Kidney epithelial cell (primary cell): ENCODE measurements at places on chromosomes 11 and 22.

DNA sequence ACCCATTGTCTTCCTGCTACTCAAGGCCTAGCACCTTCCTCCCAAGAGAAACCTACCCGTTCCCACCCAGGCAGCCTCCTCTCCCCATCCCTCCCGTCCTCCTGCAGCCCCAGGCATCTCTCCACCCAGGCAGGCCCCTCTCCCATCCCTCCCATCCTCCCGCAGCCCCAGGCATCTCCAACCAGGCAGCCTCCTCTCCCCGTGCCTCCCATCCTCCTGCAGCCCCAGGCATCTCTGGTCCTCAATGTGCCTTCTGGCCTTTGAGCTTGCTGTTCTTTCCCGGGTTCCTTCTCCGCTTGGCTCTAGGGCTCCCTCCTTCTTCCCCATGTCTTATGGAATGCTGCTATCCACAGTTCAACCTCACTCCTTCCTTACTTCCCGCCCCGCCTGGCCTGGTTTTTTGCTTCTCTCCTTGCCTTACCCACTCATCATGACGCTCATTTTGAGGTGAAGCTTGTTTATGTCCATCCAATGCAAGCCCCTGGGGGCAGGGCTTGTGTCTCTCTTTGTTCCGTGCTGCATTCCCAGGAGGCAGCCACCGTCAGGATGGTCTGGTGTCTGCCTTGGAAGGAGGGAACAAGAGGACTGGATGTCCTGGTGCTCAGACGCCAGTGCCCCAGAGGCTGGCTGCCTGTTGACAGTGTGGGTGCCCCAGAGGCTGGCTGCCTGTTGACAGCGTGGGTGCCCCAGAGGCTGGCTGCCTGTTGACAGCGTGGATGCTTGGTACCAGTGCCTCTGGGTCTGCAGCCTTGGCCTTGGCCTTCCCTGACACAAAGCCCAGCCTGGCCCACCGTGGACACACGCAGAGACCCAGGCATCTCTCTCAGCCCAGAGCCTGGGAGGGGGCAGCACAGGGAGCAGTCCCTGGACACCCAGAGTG is 815.7 kb downstream of the BRD1 start:
- no peak for DNase-seq

GRCh38 chr22:29635734-29636357 is 32.4 kb downstream of the NF2 start:
- peak; percentile 42 for DNase-seq

DNA sequence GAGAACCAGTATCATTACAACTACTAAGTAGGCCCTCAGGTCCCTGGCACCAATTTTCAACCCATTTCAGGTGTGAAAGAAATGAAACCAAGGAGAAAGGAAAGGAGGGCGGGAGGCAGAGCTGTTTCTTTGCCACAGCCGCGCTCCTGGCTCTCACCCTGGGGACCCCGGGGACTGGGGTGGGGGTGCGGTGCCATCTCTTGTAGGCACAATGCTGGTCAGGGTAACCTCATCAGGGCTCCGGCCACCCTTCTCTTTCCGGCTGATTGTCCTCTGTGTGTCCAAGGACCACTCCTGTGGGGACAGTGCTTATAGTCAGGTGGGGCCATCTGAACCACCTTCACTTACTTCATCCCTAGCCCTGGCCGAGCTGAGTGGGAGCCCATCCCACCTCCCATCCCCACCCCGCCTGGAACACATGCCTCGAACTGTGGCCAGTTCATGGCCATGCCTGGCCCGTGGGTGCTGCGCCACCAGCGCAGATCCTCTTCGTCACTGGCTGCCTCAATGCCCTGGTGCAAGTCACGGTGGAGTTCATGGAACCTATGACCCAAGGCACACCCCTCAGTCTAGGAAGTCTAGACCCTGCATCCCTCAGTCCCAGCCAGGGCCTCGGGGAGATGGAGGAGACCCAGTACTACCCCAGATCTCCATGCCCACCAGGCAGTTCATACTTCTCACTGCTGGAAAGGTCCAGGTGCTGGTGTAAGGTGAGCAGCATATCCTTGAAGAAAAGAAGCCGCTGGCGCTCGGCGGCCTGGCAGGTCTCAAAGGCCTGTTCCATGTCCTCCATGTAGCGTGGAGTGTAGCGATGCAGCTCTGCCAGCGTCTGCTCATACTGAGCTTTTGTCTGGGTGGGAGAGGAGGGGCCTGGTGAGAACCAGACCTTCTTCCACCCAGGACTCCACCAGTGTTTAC is 2.3 kb upstream of the ARFGAP2 start:
- DNase-seq = no peak

GRCh38 chr11:35593143-35593542 is 25.1 kb upstream of the FJX1 start:
- peak; percentile 84 for DNase-seq

DNA sequence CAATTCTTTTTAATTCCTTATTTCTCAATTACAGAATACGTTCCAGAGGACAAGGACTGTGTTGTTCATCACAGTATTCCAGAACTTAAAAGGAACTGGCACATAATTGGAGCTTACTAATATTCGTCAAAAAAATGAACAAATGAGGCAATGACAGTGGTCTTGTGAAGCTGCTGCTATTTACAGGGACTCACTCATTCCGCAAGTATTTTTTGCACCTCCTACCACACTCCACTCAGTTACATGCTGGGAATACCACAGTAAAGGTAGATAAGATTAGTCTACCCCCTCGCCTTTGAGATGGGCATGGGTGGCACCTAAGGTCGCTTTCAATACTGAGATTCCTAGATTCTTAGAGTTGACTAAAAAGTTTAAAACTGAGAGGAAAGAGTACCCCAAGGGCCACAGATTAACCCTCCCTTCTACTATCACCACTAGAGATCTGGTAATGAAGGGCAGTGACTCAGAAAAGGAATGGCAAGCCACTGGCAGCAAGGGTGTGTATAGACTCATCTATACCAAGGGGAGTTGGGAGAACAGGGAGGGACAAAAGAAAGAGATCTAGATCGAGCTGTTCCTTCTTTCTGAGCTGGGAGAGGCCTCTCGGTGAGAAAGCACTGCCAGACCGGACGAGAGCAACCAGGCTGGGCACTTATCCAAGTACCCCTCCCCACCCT is 85.0 kb downstream of the RPL27A start:
- no peak for DNase-seq

GRCh38 chr11:93905384-93905783 is 55.0 kb upstream of the VSTM5 start:
- no peak for DNase-seq

DNA sequence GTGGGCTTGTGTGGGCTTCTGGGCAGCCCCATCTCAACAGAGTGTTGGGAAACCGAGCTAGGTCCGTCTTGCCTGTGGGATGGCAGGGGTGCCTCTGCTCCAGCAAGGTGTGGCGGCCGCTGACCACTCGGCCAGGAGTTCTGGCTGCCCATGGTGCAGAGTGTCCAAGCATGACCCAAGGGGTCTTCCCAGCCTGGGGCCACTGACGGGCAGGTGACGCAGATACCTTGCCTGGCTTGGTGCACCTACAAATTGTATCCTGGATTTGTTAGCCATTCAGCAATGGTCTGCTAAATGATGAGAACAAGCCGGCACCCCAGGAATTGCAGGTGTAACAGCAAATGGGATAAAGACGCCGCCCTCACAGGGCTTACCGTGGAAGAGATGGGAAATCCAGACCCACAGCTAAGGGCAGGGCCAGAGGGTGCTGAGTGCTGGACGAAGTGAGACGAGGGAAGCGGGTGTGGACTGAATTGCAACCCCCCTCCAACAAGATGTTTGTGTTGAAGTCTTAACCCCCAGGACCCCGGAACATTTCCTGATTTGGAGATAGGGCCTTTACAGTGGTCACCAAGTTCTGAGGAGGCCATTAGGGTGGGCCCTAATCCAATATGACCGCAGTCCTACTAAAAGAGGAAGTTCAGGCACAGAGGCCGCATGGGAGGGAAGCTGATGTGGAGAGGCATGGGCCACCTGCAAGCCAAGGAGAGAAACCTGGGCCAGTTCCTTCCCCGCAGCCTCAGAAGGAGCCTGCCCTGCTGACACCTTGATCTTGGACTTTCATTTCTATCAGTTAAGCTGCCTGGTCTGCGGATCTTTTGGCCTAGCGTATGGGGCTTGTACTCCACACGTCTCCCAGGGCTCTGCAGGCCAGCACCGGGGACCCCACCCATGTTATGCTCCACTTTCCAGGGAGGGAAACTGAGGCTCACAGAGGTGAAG is 45.2 kb upstream of the LINC01488 start:
- DNase-seq = no peak

- no peak for DNase-seq
Measured at GRCh38 chr11:47354913-47355282, 2.4 kb upstream of the MYBPC3 start.

DNA sequence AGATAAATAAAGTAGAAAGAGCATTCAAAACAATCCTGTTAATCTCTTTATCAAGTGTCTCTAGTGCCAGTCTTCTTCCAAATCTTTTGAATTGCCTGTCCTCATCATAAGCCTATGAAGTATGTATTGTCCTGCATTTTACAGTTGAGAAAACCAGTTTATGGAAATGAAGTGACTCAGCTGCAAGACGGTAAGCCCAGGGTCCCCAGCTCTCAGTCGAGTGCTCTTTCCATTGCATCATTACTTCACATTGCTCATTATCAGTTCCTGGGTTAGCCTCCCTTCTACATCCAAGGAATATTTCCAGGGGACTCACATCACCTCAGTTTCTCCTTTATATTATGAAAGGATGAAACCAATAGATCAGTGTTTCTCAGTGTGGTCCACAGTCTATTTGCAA is 9.1 kb upstream of the P4HA3 start:
- DNase-seq = no peak

DNA sequence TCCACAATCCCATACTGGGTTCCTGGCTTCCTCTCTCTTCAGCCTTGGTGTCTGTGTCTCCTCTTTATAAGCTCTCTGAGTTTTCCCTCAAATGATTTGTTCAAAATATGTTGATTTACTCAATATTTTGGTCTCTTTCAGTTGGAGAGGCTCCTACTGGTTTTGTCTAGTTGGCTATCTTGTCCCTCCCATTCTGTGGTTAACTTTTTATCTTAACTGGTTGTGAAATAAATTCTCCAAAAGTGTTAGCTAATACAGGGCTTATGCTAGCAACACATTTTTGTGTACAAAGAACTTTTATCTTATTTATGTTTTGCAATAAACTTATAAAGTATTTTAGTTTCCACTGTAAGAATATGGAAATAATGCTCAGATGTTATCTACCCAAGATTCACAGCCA is 200.9 kb downstream of the AASDHPPT start:
- no peak for DNase-seq

DNA sequence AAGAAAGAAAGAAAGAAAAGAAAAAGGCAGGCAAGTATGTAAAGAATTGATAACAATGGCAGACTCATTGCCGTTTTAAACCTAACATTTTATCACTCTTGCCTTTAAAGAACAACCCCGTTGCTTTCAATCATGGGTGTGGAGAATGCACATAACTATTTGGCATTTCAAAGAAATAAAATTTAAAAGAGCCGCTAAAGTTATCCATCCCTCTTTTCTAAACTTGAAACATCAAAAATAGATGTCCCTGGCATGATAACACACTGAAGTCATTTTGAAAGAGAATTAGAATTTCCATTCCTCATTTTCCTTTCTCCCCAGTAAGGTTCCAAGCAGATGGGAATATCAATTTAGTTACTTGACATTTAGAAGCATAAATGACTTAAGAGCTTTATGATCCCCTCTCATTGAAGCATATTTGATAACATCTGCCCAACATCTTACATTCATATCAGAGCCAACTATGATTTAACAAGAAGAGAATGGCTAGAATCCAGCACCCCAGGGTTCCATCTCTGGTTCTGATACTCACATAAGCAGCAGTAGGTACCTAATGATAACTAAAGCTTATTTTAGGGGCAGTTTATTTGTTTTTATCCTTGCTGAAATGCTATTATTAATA is 529.6 kb upstream of the LRRC4C start:
- DNase-seq = no peak

GRCh38 chr11:124123622-124124021 is 8.4 kb downstream of the VWA5A start:
- no peak for DNase-seq

DNA sequence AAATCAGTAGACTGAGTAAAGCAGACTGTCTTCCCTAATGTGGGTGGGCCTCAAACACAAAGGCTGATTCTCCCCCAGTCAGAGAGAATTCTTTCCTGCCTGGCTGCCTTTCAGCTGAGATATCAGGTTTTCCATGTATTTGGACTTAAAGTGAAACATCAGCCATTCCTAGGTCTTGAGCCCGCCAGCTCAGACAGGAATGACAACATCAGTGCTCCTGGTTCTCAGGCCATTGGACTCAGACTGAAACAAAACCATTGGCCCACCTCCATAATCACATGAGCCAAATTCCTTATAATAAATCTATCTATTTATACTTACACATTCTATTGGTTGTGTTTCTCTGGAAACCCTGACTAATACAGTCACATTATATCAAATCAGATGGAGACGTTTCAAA is 56.7 kb upstream of the CLPB start:
- no peak for DNase-seq

GRCh38 chr11:94526645-94527438 is 14.6 kb downstream of the C11orf97 start:
- DNase-seq = no peak

DNA sequence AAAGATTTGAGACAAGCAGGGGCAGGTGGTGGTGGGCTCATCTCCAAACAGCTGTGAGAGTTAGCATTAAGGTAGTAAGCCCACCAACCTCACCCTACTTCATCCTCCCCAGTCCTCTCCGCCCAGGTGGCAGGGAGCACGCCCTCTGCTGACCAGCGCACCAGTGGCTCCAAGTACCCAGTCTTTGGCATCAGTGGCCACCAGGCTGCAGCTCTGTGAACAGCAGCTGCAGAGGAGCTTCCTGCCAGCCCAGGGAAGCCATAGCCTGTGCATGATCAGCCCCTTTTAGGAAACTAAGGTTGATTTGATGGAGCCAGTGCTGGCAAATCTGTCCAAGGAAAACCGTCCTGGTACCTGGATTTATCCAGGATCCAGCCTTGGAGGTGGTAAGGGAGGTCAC is 21.7 kb downstream of the CAVIN3 start:
- no peak for DNase-seq

DNA sequence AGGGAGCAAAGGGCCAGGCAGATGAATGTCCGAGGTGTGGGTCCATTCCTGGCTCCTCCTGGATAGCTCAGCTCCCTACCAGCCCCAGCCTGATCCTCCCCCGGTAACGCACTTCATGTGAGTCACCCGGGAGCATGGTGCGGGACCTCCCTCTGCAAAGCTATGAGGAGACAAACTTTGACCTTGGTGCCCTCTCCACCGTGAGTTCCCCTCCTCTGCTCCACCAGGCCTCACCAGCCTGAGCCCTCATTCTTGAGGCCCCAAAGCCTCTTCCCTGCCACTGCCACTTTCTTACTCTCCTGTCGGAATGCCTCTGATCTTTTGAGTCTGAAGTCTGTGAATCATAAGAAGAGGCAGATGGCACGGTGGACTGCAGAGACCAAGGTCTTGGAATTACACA is 37.4 kb upstream of the CD82 start:
- DNase-seq = no peak

- DNase-seq = no peak
Measured at GRCh38 chr11:35243774-35244173, 104.8 kb downstream of the CD44 start.

GRCh38 chr11:96713301-96713700 is 323.5 kb downstream of the JRKL start:
- no peak for DNase-seq

GRCh38 chr11:17184882-17185587 is 22.8 kb downstream of the PIK3C2A start:
- no peak for DNase-seq

GRCh38 chr11:1087279-1087960 is 12.7 kb downstream of the MUC2 start:
- no peak for DNase-seq
